ENCODE measurements at places on chromosomes 11 and 22.

- DNase-seq: no peak
Observed at GRCh38 chr11:110311783-110312579, 15.6 kb upstream of the RDX start.

DNA sequence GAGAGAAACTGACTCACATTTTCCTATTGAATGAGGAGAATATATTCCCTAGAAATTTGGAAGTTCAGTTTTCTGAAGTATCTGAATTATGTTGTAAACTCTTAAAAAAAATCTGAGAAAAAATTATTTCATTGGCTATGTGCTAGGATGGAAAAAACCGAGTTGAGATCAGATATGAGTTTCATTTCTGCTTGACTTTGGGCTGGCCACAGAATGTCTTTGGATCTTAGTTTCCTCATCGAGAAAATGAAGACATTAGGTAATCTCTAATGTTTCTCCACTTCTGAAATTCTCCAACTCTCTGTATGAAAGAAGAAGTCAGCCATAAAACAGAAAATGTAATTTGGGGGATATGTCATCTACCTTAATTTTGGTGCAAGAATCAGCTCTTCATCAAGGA lies 28.8 kb downstream of the SLN start:
- DNase-seq: no peak

- DNase-seq: no peak
Observed at GRCh38 chr11:15920856-15921629, 435.3 kb downstream of the SOX6 start.

- DNase-seq: peak; percentile 57
Observed at GRCh38 chr11:46369458-46370152, 11.9 kb upstream of the MDK start.

- DNase-seq: no peak
Observed at GRCh38 chr11:61071208-61071681, 31.0 kb upstream of the CD5 start.

DNA sequence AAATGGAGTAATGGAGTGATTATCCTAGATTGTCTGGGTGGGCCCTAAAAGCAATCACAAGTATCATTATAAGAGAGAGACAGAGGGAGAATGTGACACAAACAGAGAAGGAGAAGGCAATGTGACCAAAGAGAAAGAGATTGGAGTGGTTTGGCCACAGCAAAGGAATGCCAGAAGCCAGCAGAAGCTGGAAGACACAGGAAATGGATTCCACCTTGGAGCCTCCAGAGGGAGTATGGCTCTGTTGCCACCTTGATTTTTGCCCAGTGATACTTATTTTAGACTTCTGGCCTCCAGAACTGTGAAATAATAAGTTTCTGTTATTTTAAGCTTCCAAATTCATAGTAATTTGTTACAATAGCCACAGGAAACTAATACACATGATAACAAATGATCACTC lies 36.8 kb upstream of the OR5P2 start:
- no peak for DNase-seq

DNA sequence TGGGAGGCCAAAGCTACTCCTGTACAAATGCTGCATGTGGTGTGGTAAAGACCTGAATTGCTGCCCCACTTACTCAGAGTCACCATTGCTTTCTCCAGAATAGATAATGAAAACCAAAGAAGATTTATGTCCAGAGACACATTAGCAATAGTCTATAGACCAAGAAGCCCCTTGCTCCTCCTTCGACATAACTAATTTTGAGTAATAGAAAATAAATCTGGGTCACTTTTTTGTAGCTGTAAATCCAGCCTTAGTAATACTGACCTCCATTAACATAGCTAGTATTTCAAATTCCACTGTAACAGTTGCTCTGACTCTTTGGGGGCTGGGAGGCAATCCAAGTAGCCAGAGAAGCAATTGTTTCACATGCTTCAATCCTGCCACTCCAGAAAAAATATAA lies 145.9 kb downstream of the MAML2 start:
- DNase-seq: no peak

DNA sequence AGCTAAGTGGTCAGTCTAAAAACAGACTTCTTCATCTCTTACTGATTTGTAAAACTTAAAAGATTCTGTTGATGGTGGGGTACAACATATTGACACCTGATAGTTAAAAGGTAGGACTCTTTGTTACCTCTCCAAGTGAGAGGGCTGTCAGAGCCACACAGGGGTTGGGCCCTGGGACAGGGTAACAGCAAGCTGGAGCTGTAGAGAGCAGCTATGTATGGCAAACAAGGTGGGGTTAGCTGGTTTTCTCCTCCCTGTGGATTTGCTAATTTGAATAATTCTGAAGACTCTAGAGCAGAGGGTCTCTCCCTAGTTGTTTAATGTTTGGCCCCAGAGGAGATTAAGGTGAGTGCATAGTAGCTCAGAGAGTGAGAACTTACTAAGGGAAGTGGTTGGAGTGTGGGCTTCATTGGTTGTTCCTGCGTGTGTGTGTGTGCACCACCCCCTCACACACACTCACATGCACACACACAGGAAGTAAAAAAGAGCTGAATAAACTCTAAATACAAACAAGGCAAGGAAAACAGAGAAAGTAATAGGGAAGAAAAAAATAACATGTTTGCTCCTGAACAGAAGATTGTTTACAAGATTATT lies 9.2 kb upstream of the GAS2 start:
- DNase-seq: no peak

GRCh38 chr11:131999955-132000354 lies 629.5 kb downstream of the NTM start:
- DNase-seq: no peak

DNA sequence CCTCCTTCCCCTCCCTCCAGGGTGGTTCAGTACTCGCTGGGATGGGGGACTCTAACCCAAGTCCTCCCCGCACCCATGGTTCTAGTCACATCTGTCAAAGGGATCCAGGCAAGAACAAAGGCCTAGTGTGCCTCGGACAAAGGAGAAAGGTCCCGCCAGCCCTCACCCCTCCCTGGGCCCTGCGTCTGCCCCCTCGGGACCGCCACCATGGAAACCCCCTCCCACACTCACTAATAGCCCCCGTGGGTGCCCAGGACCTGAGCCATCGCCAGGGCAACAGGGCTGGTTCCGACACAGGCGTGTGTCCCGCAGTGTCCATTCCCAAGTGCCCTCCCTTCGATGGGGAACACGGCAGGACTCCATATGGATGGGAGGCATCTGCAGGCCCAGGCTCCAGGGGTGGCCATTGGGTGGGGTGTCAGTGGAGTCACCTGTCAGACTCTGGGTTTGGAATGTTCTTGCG lies 5.1 kb upstream of the CARNS1 start:
- no peak for DNase-seq

DNA sequence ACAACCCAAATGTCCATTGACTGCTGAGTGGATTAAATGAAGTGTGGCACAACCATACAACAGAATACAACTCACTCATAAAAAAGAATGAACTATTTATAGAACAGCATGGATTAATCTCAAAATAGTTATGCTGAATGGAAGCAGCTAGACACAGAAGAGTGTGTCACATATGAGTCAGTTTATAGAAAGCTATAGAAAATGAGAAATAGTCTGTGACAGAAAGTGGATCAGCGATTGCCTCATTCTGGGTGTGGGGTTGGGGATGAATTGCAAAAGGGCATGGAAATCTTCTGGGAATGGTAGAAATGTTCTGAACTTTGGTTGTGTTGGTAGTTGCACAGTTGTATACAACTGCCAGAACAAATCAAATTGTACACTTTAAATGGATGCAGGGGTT lies 37.4 kb downstream of the PRR5L start:
- DNase-seq: no peak

GRCh38 chr11:34439610-34440198 lies 970 bp downstream of the CAT start:
- no peak for DNase-seq

DNA sequence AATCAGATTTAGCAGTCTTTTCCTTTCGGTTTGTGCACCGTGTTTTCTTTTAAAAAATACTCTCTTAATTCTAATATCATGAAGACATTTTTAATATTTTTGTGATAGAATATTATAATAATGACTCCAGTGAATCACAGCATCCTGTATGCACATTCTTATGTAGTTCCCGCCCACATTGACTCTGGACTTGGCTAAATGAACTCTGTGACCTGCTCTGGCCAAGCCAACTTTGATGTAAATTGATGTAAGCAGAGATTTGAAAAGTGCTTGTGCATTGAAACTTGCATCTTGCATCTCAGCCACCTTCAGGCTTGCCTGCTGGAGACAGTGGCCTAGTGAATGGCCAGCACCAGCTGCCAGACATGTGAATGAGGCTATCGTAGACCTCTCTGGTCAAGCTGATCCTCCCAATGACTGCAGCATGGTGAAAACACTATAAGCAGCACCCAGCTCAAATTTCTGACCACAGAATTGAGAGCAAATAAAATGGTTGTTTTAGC lies 29.2 kb upstream of the PGM2L1 start:
- no peak for DNase-seq

DNA sequence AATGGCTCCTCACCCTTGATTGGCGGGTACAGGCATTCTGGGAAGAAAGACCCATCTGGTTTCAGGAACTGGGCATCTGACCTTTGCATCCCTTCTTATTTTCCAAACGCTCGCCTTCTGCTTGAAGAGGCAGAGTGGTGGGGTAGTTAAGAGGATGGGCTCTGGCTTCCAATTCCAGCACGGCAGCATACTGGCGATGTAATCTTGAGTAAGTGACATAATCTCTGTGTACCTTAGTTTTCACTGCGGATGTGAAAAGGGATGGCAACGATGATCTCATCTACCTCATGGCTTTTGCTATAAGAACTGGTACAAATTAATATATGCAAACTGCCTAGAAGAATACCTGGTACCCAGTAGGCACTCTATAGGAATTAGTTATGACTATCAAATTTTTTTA lies 10.0 kb upstream of the TIMP3 start:
- no peak for DNase-seq

- no peak for DNase-seq
Observed at GRCh38 chr11:112392904-112393303, 132.2 kb upstream of the PLET1 start.

DNA sequence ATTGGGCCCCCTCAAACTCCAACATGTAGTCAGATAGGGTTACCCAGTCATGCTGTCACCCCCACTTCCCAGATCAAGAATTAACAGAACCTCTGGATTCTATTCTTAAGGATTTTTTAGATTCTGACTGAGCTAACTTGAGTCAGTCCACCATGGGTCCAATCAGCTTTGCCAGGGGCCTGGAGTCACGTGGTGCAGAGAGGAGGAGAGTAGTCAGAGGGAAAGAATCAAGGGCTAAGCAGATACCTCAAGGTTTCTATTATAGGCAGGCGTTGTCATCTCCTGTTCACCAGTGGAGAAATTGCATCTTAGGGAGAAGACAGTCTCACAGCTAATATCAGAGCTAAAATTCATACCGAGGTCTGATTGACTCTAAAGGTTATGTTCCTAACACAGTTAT lies 28.2 kb downstream of the FZD4 start:
- no peak for DNase-seq

- peak; percentile 46 for DNase-seq
Observed at GRCh38 chr22:42282252-42282942, 11.9 kb upstream of the TCF20 start.

DNA sequence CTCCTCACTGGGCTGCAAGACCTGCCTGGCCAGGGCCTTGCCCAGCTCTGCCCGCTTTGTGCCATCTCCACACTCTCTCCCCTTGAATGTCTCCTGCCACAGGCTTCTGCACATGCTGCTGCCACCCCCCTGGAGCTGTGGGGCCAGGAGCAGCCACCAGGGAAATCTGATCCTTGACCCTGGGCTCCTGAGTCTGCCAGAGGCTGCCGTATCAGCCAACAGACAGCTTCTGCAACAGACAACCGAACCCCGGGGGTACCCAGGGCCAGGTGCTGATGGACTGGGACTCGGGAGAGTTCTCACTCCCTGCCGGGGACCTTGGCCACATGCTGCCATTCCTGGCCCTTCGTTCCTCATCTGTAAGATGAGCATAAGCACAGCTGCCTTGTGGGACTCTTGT lies 3.3 kb upstream of the PPARA start:
- DNase-seq: no peak

- no peak for DNase-seq
Observed at GRCh38 chr22:29690476-29690875, 29.3 kb upstream of the CABP7 start.

DNA sequence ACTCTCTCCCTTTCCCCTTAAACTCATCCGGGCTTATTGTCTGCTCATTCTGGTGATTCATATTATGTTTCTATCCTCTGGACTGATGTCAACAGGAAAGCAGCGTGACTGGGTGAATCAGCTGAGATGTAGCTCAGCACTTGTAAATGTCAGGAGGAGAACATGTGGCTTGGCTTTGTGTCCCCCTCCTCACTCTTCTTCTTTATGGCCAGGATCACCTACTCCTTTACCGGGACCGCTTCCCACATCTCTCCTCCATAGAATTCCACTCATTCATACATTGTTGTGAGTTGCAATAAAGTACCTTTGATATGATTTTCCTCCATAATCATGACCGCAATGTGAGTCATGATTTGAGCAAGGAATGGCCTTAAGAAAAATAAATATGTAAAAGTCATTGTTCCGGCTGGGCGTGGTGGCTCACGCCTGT lies 15.8 kb upstream of the SYN3 start:
- no peak for DNase-seq

DNA sequence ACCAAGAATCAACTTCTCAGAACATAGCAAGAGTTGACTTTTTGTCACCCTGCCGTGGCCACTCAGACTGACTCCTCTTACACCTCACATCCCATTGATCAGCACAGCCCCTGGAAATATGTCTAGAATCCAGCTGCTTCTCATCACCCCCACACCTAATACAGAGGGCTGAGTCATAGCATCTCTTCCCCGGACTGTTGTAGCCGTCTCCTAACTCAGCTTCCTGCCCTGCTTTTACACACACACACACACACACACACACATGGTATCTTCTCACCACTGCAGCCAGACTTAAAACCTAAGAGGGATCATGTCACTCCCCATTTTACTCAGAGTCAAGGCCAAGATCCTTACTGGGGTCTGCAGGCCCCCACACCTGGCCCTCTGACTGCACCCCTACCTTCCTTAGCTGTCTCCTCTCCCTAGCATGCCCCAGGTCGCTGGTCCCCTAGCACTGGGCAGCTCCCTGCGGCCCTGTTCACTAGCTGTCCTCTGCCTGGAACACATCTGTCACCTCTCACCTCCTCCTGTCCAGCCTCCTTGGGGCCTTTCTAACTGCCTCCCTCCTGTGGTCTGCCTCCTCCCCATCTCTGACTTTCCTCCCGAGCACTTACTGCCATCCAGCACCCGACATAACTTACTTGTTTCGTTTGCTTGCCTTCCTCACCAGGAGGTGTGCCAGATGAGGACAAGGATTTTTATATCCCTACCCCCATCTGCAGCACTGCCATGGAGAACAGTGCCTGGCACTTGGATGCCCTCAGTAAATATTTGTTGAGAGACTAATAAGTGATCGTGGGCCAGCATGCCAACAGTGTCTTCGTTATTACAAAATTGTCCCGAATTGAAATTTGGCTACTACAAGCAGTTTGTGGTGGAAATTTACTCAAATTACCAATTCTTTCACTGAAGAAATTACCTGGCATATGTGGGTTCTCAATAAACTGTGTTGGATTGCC lies 61.9 kb downstream of the BMAL1 start:
- DNase-seq: no peak

- DNase-seq: no peak
Observed at GRCh38 chr11:26828288-26828687, 106.4 kb upstream of the SLC5A12 start.

Measured in Right ventricle myocardium inferior (tissue), 1 donor.